GM19239 (cell line): ENCODE measurements at places on chromosomes 3 and 15.

GRCh38 chr15:29183071-29183831, 86.4 kb downstream of the NSMCE3 start:
- no peak for DNase-seq

- no peak for DNase-seq
Observed at GRCh38 chr3:175238801-175239200, 379.7 kb downstream of the NAALADL2 start.

DNA sequence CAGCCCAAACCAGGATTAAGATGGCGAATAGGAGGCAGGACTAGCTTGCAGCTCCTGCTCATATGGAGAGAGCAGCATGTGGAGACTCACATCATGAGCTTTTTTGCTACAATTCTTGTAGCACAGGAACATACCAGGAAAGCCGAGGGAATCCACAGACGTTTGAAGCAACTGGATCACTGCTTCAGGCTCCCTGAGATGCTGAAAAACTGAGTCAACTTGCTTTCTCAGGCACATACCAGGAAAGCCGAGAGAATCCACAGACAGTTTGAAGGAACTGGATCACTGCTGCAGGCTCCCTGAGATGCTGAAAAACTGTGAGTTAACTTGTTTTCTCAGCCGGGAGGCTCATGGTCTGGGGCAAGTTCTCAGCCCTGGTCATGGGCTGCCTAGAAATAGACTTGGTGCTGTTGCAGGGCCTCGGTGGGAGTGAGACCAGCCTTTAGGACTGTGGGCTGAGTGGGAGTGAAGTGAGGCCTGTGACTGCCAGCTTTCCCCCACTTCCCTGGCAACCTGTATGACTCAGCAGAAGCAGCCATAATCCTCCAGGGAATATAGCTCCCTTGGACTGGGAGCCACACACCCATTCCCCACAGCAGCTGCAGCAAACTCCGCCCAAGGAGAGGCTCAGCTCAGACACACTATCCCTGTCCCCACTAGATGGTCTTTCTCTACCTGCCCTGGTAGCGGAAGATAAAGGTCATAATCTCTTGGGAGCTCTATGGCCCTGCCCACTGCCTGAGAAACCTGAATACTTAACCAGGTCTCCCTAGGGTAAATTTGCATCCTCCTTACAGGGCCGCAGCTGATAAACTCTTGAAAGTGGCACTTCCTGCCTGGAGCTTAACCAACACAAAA, 51.9 kb upstream of the PFN2 start:
- DNase-seq: no peak

- DNase-seq: no peak
Observed at GRCh38 chr3:158460926-158461325, 110.1 kb upstream of the MLF1 start.

DNA sequence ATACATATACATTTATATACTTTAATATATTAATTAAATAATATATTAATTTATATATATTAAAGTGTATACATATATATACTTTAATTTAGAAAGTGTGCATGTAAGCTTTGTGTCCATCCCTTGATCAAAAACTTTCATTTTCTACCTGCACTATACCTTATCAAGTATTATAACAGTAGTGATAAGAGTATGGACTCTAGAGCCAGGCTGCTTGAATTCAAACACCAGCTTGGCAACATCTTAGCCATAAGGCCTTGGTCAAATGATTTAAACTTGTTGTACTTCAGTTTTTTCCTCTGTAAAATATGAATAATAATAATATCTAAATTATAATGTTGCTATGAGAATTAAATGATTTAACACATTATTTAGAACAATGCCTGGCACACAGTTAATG, 327.6 kb upstream of the NECTIN3 start:
- no peak for DNase-seq

GRCh38 chr3:124920718-124921117, 13.8 kb downstream of the MUC13 start:
- DNase-seq: no peak

DNA sequence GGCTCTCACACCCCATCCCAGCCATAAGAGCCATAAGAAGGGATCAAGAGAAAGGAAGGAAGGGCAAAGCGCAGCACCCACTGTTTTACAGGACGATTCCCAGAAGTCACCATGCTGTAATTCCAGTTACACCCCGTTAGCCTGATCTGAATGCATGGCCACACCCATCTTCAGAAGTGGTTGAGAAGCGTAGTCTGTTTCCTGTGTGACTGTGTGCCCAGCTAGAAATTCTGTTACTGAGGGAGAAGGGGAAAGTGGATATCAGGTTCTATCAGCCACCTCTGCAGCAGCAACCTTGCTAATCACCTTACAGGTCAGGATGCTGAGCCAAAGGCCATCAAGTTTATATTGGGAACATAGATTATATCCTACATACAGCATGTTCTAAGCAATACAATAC, 260.0 kb downstream of the ABHD5 start:
- DNase-seq: no peak

DNA sequence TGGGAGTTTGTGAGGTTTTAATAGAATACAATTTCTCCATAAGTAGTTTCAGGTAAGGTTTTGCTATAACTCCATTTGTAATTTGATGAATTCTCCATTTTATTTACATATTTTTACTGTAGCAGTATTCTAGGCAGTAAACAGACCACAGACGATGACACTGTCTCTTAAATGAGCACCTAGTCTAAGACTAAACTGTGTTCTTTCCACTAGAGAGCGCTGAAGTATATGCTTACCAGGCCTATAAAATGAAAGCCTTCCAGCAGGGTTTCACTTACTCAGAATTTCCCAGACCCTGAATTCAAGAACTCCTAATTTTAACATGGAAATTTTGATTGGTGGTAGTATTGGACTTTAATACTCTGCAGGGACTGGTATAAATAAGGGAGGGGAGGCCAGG, 41.6 kb downstream of the POLG start:
- no peak for DNase-seq

GRCh38 chr15:64232400-64232799, 69.6 kb upstream of the PPIB start:
- DNase-seq: no peak
